ENCODE measurements at places on chromosomes 3 and 15.
A peak's percentile ranks its signal among the peaks of the same experiment; 100 is the strongest.

- peak; percentile 25 for DNase-seq
Measured at GRCh38 chr3:120093119-120093910, 932 bp downstream of the GSK3B start.

DNA sequence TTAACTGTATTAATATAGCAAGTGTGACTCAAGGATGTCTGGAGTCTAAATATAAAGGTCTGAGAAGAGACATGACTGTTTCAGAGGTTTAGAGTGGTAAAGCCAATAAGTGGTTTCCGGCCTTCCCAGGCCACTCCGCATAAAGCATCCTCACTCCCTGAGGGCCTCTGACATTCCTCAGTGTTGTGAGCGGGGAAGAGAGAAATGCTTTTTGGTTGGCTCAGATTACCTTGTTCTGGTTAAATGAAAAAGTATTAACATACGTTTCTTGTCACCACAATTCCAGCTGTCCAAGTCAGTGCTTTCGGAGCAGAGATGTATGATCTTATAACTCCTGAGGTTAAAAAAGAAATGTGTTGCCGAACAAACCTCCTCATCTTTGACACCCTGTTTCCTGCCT is 103.8 kb downstream of the RBMS3 start:
- DNase-seq: no peak

GRCh38 chr3:104474011-104474410 is 892.7 kb upstream of the ALCAM start:
- no peak for DNase-seq

GRCh38 chr15:36356466-36356865 is 223.0 kb upstream of the CDIN1 start:
- no peak for DNase-seq

DNA sequence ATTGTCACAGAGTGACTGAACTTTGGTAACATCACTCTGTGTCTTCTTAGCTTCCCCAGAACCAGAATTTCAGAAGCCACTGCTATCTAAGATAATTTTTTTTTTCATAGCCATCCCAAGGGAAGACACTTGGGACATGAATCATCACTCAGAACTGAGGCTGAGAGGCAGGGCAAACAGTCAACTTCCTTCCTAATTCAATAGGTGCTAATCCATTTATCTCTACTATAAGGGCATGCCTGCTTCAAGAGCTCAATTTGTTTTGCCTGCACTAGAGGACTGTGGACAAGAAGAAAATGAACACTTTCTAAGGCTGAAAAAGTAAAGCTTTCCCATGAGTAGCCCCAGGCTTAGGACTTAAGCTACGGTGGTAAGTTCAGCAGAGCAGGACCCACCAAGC is 56.7 kb upstream of the MYRIP start:
- no peak for DNase-seq

GRCh38 chr3:65927576-65927975 is 111.1 kb downstream of the MAGI1 start:
- no peak for DNase-seq

DNA sequence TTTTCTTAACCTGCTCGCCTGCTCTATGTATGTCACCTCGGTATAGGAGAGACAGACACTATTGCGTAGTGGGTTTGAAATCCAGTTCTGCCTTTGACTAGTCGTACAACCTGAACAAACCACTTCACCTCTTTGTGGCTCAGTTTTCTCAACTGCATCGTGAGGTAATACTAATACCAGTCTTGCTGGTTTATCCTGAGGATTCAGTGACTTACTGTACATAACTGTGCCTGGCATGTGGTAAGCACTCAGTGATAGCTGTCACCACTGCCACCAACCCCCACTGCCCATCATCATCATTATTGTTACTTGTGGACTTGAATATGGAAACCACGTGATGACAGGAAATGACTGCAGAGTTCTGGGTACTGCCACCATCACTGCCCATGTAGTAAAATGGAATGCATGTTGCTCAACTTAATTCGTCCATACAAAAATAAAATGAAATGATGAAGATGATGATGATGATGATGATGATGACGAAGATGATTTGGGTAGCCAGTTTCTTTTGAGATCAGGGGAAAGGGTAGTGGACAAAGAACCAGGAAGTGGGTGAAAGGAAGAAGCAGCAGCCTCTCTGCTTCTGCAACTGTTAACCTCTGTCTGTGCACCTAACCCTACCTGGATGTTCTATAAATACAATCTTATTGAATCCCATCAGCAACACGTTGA is 228.1 kb downstream of the FEZF2 start:
- no peak for DNase-seq

GRCh38 chr3:141368062-141368924 is at the start of gene ZBTB38:
ZBTB38 (plus strand) TSS chr3:141368504; CDS start chr3:141442389, 73,885 bp downstream.
- no peak for DNase-seq

GRCh38 chr15:65379986-65380385 is 2.2 kb upstream of the IGDCC3 start:
- DNase-seq: peak; percentile 21

- DNase-seq: no peak
Measured at GRCh38 chr3:175983379-175983778, 1124.2 kb downstream of the NAALADL2 start.

DNA sequence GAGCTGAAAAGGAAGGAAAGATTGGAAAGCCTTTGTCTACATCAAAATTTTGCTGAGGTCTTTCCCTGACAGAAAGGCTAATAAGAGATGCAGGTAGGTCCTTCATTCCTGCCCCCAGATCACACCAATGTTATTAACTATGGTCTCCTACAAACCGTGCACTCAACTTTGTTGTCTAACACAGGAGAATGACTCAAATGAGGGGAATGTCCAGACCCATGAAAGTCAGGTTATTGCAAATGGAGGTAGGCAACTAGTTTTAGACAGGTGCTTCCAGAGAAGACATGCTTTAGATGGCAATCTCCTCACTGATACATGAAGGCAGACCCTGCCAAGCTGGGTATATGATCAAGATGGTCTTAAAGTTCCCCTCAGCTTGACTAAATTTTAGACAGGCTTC is 51.0 kb downstream of the NFKBIZ start:
- no peak for DNase-seq

GRCh38 chr3:14403619-14404155 is 1.3 kb downstream of the SLC6A6 start:
- DNase-seq: no peak

GRCh38 chr15:55357774-55358173 is 38.8 kb downstream of the PIGB start:
- no peak for DNase-seq

DNA sequence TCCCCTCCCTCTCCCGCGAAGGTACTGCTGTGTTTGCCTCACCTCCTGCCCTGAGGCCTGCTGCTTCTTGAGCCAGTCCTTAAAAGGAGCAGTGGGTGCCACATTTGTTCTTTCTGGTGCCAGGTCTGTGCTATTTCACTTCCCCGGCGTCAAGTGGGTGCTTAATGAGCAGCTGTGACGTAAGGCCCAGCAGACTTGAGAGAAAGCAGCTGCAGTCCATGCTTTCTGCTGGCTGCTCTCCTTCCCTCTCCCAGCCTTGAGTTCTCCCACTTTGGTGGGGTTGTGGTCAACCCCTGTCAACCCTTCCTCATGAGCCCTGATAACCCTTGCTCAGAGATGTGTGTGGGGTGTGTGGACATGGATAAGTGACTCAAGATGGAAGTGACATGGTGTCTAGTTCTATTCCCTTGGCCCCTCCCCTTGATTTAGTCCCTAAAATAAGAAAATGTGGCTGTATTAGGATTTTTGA is 6.9 kb downstream of the INAFM2 start:
- no peak for DNase-seq

GRCh38 chr3:160999274-160999673 is 105.9 kb downstream of the B3GALNT1 start:
- no peak for DNase-seq

- DNase-seq: no peak
Measured at GRCh38 chr3:187293516-187294430, 2.2 kb upstream of the MASP1 start.

DNA sequence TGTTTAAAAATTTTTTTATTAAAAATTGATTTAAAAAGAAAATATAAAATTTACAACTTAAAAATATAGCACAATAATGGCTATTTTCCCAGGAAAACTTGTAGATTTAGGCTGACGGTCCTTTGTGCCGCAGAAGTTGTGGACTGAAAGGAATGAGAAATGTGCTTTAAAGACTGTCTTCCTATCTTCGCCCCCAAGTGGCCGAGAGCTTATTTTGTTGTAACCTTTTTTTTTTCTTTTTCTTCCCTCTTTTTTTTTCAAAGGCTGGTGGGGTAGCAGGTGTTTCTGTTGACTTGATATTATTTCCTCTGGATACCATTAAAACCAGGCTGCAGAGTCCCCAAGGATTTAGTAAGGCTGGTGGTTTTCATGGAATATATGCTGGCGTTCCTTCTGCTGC is 15.5 kb downstream of the SLC25A26 start:
- DNase-seq: no peak

GRCh38 chr3:30370681-30371271 is 235.6 kb upstream of the TGFBR2 start:
- DNase-seq: no peak

DNA sequence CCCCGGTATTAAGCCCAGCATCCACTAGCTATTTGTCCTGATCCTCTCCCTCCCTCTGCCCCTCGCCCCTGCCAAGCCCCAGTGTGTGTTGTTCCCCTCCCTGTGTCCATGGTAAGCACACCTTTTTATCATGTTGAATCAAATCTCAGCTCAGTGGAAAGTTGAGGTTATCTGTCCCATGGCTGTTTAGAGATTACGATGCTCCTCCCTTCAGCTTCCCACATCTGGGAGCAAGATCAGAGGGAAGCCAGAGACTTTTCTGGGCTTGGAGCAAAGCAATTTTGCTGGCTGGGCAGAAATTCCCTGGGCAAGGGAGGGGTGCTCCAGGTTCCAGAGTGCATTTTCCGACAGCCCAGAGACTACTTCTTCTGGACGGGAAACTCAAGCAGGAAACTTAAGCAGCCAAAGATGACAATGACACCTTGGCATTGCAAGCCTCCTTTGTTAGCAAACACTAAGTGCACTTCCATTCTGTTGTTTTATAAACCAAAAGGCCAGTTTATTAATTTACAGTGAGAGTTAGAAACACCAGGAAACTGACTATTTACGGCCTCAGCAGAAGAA is 104.5 kb downstream of the MESD start:
- no peak for DNase-seq

DNA sequence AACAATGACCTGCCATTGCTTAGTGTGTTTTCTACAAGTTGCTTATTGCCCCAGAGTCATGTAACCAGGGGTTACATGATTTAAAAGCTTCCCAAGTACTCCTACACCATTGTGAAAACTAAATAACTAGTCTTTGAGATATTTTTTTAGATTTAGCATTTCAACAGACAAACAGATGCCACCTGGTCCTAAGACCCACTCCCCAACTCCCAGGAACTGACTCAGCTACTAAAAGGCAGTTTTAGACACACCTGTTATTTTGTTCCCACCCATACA is 28.1 kb upstream of the KBTBD12 start:
- no peak for DNase-seq

DNA sequence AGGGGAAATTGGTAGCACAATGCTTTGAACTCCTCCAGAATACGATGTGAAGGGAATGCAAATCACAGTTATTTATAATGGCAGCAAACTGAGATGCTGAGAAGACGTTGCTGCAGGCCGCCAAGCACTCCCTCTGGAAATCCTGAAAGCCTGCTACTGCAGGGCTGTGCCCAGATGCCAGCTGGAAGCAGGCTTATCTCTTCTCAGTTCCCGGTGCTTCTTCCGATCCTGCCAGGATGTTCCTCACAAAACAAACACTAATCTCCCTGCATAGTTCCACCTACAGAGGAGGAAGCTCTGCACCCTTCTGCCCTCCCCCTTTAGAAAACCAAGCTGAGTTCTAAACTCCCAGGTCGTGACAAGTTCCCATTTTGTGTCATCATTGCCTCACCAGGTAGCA is 201.7 kb upstream of the BCL6 start:
- DNase-seq: no peak

GRCh38 chr3:4052706-4053105 is 250.5 kb upstream of the SETMAR start:
- DNase-seq: no peak

DNA sequence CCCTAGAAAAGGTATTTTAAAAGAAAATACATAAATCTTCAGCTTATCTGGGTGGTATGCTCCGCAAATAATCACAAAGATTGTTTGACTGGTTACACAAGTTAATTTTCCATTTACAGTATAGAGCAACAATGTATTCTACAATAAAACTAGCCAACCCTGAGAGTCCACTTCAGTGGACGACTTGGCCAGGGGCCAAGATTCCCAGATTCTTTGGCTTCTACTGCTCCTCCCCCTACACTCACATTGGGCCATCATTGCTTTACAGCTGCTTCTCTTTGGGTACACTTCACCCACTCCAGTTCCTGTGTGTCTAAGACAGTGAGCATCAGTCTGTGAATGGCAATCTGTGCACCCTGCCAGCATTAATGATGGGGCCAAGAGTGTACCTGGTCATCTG is 17.2 kb upstream of the PRICKLE2 start:
- no peak for DNase-seq

- DNase-seq: no peak
Measured at GRCh38 chr3:141176775-141177174, 54.9 kb upstream of the PXYLP1 start.

- no peak for DNase-seq
Measured at GRCh38 chr3:44033123-44033522, 208.6 kb upstream of the TOPAZ1 start.

DNA sequence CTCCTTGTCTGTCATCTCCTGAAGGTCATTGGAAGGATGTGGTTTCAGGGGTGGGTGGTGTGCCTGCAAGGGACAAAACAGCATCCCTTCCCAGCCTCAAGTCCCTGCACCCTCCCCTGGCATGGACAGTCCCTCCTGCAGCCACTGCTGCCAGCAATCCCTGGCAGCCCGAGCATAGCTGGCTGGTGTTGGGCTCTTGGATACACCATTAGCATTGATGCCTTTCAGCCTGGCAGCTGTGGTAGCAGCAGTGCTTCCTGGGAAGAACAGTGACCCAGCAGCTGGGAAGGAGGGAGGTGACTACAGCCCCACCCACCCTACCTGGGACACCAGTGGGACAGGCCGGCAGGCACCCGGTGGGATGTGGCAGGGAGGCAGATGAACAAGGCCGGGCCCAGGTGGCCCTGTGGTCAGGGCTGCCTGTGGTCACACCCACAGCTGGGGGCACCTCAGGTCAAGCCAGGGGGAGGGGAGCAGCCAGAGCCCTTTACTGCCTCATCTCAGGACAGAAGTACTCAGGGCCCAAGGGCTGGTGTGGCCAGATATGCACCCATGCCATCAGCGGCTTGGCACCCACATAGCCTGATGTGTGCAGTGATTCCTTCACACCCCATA is 32.9 kb upstream of the TMEM115 start:
- DNase-seq: no peak

GRCh38 chr3:152232001-152232400 is 36.7 kb upstream of the MBNL1 start:
- DNase-seq: no peak

- DNase-seq: no peak
Measured at GRCh38 chr3:77871436-77871835, 831.5 kb downstream of the ROBO2 start.

GRCh38 chr3:14861031-14861430 is 42.3 kb downstream of the FGD5 start:
- DNase-seq: no peak
